Foreskin keratinocyte (primary cell): ENCODE measurements at places on chromosomes 5 and 9. TPM values are rescaled to one million over a fixed set of nuclear protein-coding genes. Genes with fewer than 3 reads are reported as not detected.

Gene BTNL8
- total RNA-seq = not detected in 2 replicates

Gene ORM2
- total RNA-seq = not detected in 2 replicates

Gene LTC4S
- total RNA-seq = 0.60 and 0.71 TPM in 2 replicates

Gene GRIN3A
- total RNA-seq = not detected in 2 replicates

Gene OR1Q1
- total RNA-seq = not detected in 2 replicates

Gene ZNF79
- 8.5 and 9.8 TPM in 2 replicates for total RNA-seq

Gene RMND5B
- total RNA-seq = 23.6 and 24.0 TPM in 2 replicates

Gene SHISAL2B
- not detected in 2 replicates for total RNA-seq

Gene F2RL2
- total RNA-seq = 0.04 TPM in 1 of 2 replicates, not detected in the other

Gene OTULINL
- 1.8 and 2.0 TPM in 2 replicates for total RNA-seq

Gene SLC46A2
- total RNA-seq = not detected in 2 replicates

Gene KYAT1
- total RNA-seq = 13.2 and 16.2 TPM in 2 replicates

Gene F12
- total RNA-seq = 6.0 and 9.7 TPM in 2 replicates

Gene HRCT1
- total RNA-seq = 0.34 and 0.74 TPM in 2 replicates

Gene GRM6
- not detected in 2 replicates for total RNA-seq

Gene SLC6A3
- total RNA-seq = not detected in 2 replicates

Gene LIX1
- not detected in 2 replicates for total RNA-seq

Gene SPATA31D4
- not detected in 2 replicates for total RNA-seq

Gene CARTPT
- total RNA-seq = not detected in 2 replicates

Gene RNF224
- not detected in 2 replicates for total RNA-seq

Gene GLRA1
- not detected in 2 replicates for total RNA-seq

Gene CDH6
- not detected in 2 replicates for total RNA-seq
